Activated naive CD4-positive, alpha-beta T cell (primary cell): ENCODE measurements at places on chromosomes 16 and 17.

DNA sequence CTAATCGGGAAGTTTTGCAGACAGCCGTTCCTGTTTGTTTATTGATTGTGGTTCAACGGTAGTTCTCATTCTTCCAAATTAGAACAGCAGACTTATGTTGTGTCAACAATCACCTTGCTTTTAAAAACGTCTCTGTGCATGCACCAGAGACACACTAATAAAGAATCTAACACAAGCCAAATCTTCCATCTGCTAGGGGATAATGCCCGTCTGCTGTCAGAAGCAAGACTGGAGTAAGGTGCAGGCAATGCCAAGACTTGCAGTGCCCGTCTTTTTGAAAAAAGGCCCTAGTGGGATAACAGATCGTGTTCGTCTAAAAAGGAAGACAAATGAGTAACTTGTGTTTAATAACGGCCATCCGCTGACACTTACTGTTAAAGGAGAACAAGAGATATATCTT, 158.4 kb downstream of the KCNJ2 start:
- no peak for DNase-seq

GRCh38 chr16:82761858-82762257, 135.1 kb downstream of the CDH13 start:
- no peak for DNase-seq

GRCh38 chr17:50677851-50678375, 29.8 kb downstream of the ANKRD40 start:
- no peak for DNase-seq

DNA sequence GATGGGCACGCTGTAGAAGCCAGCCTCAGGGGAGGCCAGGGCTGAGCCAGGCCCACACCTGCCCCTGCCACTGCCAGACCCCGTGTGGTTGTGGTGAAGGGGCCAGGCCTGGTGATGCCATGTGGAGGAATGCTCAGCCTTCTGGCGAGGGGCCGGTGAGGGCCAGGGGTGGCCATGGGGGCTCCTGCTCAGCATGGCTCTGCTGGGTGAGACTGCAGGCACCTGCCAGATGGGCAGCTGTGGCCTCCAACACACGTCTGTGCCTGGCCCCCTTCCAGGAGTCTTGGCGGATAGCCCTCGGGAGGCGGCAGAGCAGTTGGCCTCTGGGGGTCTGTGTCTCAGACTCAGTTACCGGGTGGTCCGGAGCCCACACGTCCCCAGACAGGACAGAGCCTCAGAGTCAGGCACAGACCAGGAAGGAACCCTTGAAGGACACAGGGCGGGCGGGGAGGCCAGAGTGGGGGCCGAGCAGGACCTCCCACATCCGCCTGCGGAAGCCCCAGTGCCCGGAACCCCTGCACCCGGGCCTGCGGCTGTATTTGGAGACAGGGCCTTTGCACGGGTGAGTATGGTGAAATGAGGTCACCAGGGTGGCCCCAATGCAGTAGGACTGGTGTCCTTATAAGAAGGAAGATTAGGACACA, 22.5 kb upstream of the CHMP6 start:
- DNase-seq = no peak

GRCh38 chr16:85235991-85236817, 123.9 kb upstream of the CIBAR2 start:
- DNase-seq = no peak

- no peak for DNase-seq
Measured at GRCh38 chr17:539066-539465, 175.6 kb downstream of the VPS53 start.

- no peak for DNase-seq
Measured at GRCh38 chr17:53662608-53663007, 160.1 kb upstream of the KIF2B start.

- DNase-seq = no peak
Measured at GRCh38 chr17:32854832-32855389, 22.0 kb downstream of the MYO1D start.

GRCh38 chr17:49454050-49454449, 39.4 kb upstream of the PHB1 start:
- DNase-seq = no peak

- DNase-seq = no peak
Measured at GRCh38 chr16:79050063-79050462, 550.5 kb downstream of the MAF start.

- peak; percentile 21 for DNase-seq
Measured at GRCh38 chr16:28985211-28986041, 574 bp downstream of the LAT start.

DNA sequence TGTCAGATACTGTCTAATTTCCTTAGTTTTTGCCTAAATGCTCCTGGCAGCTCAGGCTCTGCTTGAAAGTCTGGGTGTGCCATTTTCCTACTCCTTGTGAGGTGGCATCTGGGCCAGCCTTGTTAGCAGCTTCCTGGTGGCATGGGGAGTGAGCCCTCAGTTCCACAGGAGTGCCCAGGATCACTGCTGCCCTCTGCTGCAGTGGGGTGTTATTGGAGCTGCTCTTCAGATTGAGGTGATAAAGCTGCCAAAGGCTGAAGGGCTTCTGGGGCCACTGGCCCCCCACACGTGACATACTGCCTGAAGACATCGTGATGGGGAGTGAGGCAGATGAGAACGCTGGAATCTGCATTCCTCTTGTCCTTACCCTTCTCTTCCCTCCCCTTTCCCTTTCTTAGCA, 27.4 kb downstream of the CEP95 start:
- no peak for DNase-seq

DNA sequence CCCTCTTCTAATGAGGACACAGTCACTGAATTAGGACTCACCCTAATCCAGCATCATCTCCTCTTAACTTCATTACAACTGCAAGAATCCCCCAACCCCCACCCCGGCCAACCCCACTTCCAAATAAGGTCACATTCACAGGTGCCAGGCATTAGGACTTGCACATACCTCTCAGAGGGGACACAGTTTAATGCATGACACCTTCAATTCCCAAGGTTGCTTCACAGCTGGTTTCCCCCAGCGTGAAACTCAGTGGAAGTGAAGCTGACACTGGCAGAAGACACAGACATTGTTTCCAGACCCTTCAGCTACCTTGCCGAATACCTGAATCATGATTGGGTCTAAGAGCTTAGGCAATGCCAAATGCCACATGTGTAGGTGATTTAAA, 217.0 kb upstream of the DYNLRB2 start:
- no peak for DNase-seq

GRCh38 chr16:50719401-50720337, 22.2 kb upstream of the CYLD start:
- DNase-seq = no peak
